ENCODE measurements at places on chromosomes 4 and X.

GRCh38 chrX:40318801-40319200 is 221.0 kb upstream of the BCOR start:
- no peak for DNase-seq

- peak; percentile 68 for DNase-seq
These were observed 9.0 kb upstream of the SLC25A14 start for GRCh38 chrX:130330706-130331105.

DNA sequence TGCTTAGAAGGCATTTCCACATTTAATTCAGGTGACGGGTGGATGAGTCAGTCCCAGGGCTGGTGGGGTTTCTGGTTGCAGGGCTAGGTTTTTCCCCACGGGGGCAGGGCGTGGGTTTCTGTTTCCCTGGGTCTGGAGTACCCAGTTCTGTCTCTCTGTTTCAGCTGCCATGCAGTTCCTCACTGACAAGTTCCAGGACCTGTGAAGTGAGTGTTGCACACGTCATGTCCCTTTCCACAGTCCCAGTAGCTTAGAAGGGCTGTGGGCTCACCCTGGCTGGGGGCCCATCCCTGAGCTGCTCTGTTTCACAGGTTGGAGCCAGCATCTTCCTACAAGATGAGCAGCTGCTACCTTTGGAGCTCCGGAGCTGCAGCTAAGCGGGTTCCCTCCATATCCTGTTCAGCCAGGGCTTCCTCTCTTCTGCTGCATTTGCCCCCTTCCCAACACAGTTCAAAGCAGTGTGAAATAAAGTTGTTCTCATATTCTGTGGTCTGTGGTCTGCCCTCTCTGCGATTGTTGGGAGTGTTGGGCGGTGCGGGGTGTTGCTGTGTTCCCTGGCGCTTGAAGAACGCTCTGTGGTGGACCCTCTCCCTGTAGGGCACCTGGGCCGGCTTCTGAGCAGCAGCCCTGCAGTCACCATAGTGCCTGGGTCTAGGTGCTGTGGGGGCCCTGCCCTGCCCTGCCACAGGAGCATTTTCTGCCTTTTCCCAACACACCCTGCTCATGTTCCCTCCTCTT is 3.9 kb downstream of the LOC101059915 start:
- DNase-seq, result no peak

- DNase-seq, result no peak
These were observed 40.3 kb upstream of the ACSL4 start for GRCh38 chrX:109773374-109773773.

DNA sequence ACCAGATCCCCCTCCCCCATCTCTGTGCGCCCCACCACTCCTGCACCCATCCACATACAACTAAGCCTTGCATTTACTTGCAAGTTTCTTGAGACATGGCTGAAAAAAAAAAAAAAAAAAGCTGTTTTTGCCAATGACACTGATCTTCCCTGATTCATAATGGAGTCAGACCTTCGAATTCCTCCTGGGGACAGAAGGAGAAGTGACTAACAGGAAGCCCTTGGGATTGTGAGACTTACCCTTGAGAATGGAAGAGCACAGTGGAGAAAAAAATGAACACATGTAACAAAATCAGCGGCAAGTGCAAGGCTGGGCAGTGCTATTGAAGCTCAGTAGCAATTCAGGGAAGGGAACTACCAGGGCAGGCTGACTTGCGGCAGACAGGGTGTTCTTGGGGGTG is 288.4 kb downstream of the BCOR start:
- no peak for DNase-seq

GRCh38 chr4:117156806-117157205 is 71.4 kb upstream of the TRAM1L1 start:
- DNase-seq, result no peak

GRCh38 chr4:47718696-47719095 is 119.2 kb downstream of the CORIN start:
- no peak for DNase-seq

DNA sequence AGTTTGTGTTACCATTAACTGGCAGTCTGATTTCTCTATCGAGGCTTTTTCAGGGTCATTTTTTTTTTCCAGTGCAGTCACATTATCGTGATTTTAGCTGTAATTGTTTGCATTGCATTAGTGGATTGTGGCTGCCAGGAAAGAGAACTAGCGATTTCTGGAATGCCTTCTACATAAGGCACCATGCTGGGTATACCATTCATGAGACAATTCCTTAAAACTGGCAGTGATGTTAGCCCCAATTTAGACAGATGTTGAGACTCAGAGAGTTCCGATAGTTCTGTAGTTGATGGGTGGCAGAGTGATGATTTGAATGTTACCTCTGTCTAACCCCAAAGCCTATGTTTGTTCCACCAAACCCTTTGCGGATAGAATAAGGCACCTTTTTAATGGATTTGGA is 175.4 kb upstream of the TENM3 start:
- DNase-seq, result no peak

DNA sequence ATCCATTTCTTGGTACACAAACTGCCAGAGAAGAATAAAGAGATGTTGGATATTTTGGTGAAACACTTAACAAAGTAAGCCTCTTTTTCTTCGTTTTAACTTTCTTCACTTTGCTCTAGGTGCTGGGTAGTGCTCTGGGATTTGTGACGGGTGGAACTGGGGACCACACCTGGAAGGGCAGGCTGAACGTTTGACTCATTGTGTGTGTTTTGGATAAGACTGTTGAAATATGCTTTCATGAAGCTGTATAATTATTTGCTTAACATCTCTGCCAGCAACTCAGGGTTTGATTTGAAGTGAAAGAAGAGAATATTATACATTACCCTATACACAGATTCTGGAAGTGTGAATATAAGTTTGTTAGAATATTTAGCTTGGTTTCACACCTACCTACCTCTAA is 233.2 kb downstream of the ARHGAP10 start:
- no peak for DNase-seq

- no peak for DNase-seq
These were observed 2.7 kb upstream of the MAML3 start for GRCh38 chr4:140156529-140157171.

- DNase-seq, result no peak
These were observed 6.5 kb upstream of the JAKMIP1 start for GRCh38 chr4:6206771-6207290.

DNA sequence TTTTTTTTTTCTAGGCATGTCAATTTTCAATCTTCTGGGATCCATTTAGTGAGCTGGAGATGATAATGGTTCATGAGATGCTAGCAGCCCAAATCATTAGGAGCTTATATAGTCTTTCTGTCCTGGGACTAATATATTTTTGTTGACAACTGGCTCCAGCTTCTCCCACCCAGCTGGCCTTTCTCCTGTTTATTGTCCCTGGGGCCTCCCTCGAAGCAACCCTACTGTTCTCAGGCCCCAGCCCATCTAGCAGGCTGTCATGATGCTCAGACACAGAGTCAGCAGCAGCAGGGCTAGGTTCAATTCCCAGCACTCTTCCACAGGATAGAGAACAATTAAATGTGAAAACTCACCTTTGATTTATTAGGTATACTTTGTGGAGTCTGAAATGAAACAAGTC is 127.6 kb upstream of the MID1 start:
- no peak for DNase-seq

DNA sequence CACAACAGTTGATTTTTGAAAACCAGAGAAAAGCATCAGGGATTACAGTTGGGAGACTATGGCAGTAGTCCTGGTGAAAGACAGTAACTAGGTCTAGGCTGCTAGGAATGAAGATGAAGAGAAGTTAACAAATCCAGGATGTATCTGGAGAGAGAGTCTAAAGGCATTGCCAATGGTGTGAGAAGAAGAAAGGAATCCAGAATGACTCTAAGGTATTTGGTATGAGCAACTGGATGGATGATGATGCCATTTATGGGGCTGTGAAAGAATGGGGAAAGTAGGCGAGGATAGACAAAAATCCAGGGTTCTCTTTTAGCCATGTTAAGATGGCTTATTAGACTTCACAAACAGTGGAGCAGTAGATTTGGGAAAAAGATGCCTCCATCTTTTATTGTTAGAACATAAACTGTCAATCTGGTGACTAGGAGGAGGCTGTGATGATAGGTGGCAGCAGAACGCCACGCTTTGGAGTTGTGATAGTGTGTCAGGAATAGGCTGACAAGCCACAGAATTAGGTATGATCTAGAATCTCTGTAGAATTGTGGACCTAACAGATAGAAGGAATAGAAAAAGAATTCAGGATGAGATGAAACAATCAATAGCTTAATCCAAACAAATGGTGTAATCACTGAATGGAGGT is 27.3 kb upstream of the JADE1 start:
- DNase-seq, result peak; percentile 29

DNA sequence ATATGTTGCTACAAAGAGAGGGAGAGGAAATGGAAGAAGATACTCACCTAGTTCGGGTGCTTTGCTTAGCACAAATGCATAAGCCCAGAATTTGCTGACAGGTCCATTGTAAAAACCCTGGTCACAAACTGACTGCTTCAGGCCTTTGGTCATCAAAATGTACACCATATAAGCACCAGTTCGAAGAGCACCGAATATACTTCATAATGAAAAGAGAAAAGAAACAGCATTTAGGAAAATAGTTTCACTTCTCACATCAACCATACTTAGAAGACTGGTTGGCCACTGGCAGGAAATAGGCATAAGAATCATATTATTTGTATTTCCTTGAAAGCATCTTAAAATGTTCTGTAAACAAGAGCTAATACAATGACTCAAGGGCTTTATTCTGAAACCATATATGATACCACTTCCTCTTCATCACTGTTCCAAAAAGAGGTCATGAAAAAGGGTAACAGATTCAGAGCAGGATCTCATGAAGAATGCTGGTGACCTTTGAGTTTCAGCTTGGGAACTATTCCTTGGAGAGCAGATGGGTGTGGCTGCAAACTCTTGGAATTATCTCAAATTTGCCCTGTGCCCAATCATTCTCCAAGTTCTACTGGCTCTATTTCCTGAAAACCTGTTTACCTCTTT is 138.7 kb downstream of the ELOVL6 start:
- DNase-seq, result peak; percentile 54

DNA sequence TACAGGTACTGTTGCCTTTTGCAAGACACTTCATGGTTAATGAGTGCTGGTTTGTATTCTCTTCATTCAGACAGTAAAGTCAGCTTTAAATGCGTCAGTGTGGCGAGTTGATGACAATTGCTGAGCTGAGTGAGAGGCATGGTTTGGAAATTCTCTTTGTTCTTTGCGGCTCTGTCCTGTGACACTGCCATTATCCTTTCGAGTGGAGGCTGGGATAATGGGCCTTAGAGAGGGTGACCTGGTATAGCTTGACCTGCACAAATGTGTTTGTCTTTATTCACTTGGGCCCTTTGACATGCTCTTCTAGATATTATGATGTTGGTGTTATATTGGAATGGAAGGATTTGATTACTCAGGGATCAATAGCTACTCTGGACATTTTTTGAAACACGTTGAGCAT is 208.5 kb upstream of the FAT1 start:
- no peak for DNase-seq

- peak; percentile 70 for DNase-seq
These were observed 115.0 kb upstream of the HS3ST1 start for GRCh38 chr4:11543706-11544105.

DNA sequence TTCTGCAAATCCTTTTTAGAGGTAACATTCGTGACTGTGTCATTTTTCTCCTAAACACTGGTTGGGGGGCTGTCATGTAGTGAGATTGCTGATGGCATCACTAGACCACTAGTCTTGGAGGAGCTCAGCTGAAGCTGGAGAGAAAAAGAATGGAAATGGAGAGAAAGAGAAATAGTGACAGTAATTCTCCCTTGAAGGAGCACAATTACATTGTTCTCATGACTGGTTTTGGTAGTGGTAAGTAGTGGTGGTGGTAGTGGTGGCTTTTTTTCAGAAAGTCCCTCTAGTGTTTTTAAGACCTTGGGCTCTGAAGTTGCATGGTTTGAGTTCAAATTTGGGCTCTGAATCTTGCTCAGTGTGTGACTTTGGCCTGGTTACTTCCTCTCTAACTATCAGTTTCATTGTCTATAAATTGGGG is 99.8 kb downstream of the LARP7 start:
- DNase-seq, result no peak

DNA sequence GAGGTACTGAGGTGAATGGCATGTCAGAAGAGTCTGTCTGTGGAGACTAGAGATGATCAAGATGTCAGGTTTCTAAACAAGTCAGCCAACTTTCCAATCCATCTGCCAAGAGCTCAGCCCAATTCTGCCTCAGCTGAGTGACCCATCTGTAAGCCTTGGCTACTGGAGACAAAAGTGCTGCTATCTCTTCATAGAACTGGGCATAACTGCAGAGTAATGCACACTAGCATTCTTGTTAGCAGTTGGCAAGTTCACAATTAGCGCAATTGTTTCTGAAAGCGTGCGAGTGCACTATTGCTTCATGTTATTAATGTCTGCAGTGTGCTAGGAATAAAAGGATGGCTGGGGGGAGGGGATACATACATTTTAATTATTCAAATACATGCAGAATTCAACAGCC is 32.9 kb upstream of the SH3D19 start:
- no peak for DNase-seq

- no peak for DNase-seq
These were observed 163.9 kb upstream of the NOCT start for GRCh38 chr4:138851391-138852335.

GRCh38 chr4:147309434-147309833 is 171.5 kb upstream of the EDNRA start:
- no peak for DNase-seq

DNA sequence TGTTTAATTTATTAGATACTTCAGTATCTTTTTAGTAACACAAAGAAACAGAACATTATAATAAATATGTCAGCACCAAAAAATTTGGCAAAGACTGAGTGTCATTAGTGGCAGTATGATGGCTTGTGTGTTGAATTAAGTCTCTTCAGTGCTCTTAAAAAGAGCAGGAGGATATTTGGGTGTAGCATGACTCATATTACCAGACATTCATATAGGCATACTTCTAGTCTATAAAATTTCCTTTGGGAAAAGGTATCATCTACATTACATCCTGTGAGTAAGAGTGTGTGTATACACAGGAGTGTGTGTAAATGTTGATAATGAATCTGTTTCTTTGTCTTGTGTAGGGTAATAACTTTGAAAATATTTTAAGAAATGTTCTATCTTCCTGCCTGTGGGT is 135.7 kb downstream of the CNKSR2 start:
- DNase-seq, result no peak

DNA sequence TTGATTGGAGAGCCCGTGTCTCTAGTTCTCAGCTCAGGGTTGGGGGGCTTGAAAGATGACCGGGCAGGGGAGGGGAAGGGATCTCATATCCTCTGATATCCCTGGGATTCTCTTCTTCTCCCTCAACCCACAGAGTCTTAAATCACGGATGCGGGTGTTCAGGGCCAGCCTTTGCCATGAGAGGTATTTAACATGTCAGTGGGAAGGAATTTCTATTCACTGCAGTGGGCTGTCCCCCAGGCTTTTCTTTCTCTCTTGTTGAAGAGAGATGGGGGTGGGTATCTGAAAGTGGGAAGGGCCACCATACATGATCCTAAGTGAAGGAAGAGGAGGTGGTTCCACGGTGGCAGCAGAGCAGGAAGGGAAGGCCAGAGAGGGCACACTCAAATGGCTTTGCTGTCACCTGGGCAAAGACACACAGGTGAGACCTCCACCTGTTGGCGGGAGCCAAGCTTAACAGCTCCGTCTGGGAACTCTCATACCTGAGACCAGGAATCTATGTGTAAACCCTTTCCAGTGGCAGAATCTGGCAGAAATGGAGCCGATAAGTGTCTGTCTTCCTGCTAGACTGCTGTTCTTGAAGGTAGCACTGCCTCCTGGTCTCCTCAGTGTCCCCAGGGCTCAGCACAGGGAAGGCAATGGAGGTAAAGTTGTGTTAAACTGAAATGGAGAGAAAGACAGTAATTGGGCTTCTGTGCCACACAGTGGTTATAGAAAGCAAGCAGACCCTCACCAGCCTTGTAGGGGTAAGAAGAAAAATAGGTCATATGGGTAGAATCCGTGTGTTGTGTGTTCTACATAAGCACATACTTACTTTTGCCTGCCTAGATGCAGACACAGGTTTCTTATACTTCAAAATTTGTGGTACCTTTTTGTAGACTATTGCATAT is 49.4 kb downstream of the RHOH start:
- DNase-seq, result no peak

- no peak for DNase-seq
These were observed 558.2 kb upstream of the GNPDA2 start for GRCh38 chr4:45284400-45285085.

All from large intestine (tissue), 12 donors.